ENCODE measurements at places on chromosomes 2 and 18. TPM values are rescaled to one million over a fixed set of nuclear protein-coding genes. Genes with fewer than 3 reads are reported as not detected.

CRYBA2 gene
- not detected for total RNA-seq

CIDEA gene
- total RNA-seq: not detected

AP1S3 gene
- total RNA-seq: 1.3 TPM

ZNF521 gene
- total RNA-seq: 1.6 TPM

MPPE1 gene
- total RNA-seq: 27.2 TPM

ANKRD30BL gene
- total RNA-seq: not detected

WDR35 gene
- total RNA-seq: 1.5 TPM

SCG2 gene
- total RNA-seq: not detected

SERPINB12 gene
- total RNA-seq: not detected

DNER gene
- 0.10 TPM for total RNA-seq

OXER1 gene
- 29.7 TPM for total RNA-seq

TRIM43 gene
- total RNA-seq: not detected

MEP1B gene
- total RNA-seq: 1.3 TPM

ATG9A gene
- total RNA-seq: 45.8 TPM

ATOH8 gene
- 28.0 TPM for total RNA-seq

PARD3B gene
- total RNA-seq: 9.3 TPM

Data from left lobe of liver (tissue), 2 donors.